IMR-90 (cell line): ENCODE measurements at places on chromosomes 4 and X.
A peak's percentile ranks its signal among the peaks of the same experiment; 100 is the strongest.

GRCh38 chr4:143355540-143356217 is 19.0 kb downstream of the GAB1 start:
- DNase-seq = peak; percentile 48

DNA sequence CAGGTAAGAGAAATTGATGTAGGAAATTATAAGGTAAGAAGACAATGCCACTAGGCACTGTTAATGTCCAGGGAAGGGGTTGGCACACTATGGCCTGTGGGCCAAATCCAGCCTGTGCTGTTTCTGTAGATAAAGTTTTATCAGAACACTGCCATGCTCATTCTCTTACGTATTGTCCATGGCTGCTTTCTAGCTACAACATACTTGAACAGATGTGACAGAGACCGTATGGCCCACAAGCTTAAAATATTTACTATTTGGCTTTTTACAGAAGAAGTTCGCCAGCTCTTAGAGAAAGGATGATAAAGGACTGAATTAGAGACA is 168.0 kb downstream of the CDS1 start:
- no peak for DNase-seq

DNA sequence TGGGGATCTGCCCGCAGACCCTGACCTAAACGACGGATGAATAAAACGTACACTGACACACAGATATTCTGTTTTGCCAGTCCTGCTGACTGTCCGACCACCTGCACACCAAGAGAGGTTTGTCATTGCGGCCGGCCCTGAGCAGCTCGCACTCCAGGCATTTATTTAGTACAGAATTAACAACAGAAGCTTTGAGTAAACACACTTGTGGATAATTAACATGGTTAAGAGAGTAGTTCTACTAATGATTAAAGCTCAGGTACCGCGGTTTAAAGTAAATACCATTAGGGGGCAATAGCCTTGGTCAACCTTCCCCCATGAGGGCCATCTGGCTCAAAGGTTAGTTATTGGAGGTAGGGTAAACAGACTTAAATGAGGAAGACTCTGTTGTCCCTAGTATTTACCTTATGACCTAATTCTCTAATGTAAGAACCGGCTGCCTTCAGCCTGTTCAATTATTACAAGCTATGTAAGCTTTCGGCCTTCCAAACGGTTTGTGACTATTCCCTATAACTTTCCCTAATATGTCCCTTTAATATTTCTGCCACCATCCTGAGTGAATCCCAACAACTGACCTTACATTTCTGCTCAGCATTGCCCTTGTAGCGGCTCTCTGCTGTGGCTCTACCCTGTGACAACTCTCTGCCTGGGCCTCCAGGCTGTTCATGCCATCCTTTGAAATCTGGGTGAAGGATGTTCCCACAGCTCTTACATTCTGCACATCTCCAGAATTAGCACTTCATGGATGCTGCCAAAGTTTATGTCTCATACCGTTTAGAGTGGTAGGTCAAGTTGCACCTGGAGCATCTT is 46.9 kb upstream of the SYTL5 start:
- DNase-seq = no peak

- DNase-seq = peak; percentile 87
Measured at GRCh38 chr4:54879576-54879975, 221.8 kb downstream of the KIT start.

- DNase-seq = peak; percentile 50
Measured at GRCh38 chrX:68693481-68694434, 46.3 kb downstream of the STARD8 start.

DNA sequence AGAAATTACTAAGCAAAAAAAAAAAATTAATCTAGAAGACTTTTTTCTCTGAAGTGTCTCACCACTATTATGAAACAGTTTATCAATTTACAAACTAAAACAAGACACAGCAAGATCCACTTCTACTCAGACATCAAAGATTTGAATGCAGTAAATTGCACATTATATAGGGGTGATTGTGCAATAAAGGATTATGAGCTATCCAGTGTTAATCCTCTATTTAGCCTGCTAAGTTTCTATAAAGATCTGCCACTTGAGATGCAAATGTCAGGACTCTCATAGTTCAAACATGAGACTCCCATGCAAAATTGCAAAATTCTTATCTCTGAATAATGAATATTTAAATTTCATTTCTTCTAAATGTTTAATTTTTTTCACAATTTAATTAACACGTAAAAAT is 2.2 kb downstream of the TECRL start:
- no peak for DNase-seq

- no peak for DNase-seq
Measured at GRCh38 chrX:154040863-154041262, 21.2 kb upstream of the IRAK1 start.

DNA sequence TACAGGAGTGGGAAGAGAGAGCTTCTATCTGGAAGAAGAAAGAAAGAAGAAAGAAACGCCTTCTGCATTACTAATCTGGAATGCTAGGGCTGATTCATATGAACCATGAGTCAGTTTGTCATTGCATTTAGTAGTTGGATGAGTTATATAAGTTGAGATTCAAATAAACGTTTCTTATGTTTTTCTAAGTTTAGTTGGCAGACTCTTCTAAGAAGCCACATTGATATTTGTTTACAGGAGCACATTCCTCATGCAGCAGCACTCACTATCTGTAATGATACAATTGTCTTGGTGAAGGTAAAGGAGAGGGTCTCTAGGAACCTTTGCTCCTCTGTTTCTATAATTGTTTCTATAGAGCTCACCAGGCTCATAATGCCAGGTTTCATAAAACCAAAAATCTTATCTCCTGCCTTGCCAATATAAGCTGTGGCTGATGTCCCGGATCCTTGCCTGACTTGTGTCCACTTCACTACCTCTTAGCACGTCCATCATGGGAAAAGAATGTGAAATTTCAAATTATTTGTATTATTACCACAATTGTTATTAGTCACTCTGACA is 39.5 kb downstream of the HOPX start:
- DNase-seq = peak; percentile 98

DNA sequence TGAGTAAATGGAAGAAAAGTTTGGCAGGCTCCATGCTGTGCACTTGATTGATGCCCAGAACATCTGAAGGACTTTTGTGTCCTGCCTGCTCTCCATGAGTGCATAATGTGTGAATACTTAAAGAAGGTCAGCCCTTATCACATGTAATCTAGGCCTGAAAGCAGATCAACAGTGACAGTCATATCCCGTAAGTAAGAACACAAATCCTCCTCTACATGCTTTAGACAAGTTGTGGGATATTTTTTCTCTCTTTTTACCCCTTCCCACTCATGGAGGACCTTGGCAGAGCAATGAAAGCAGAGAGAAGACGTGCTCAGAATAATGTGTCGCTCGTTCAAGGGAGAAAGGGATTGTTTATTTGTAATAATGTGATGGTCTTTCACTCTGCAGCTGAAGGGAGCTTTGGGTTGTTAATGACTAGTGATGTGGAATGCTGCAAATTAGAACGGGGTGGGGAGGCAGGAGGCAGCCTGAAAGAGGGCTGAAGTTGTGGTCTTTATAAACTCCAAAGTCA is 286.6 kb downstream of the BMPR1B start:
- DNase-seq = no peak

DNA sequence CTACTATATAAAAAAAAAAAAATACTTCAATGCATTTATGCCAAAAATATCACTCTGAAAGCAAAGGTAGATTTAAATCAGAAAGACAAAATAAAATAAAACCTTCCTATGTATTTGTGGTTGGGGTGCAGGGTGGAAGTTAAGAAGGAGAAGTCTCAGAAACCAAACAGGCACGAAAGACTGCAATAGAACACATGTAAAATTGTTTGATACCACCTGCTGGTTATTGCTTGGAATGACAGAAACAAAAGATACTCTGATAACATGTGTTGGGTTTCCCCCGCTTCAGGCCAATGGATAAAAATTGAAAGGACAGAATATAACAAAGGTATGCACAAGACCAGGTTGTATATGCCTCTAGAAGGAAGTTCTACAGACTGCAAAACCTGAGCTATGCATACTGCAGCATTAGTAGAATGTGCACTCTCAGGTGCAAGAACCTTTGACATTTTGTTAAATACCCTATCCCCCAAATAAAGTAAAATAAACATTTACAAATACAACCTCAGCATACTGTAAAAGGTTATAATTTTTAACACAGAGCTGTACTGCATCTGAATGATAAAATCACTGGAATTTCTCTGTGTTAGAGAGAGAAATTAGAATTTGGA is 118.8 kb downstream of the GABRA2 start:
- peak; percentile 4 for DNase-seq

- DNase-seq = peak; percentile 49
Measured at GRCh38 chr4:89438102-89438831, 130.7 kb upstream of the GPRIN3 start.

DNA sequence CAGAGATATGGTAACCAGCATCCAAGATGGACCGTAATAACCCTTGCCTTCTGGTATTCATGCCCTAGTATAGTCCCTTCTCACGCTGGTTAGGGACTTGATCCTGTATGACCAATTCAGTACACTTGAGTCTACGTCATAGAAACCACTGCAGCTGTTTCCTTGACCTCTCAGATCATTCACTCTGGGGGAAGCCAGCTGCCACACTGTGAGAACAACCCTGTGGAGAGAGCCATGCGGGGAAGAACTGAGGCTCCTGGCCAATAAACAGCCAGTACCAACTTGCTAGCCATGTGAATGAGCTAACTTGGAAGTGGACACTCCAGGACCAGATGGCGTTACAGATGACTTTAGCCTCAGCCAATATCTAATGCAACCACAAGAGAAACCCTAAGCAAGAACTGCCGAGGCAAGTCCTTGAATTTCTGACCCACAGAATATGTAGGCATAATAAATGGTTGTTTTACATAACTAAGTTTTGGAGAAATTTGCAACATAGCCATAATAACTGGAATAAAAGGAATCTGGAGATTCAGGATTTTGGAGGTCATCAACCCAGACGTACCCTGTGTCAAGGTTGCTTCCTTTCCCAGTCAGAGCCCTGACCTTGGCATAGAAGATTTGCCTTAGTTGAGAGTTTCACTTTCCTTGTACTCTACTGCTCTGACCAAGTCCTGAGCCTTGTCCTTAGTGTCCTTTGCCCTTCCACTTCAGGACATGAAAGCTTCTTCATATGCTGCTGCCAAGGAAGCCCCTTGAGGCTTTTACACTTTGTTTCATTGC is 87.3 kb upstream of the ZNF81 start:
- peak; percentile 61 for DNase-seq

- peak; percentile 64 for DNase-seq
Measured at GRCh38 chrX:46796574-46797191, 37.8 kb upstream of the SLC9A7 start.

- DNase-seq = peak; percentile 21
Measured at GRCh38 chr4:68416591-68416990, 30.7 kb upstream of the TMPRSS11E start.

DNA sequence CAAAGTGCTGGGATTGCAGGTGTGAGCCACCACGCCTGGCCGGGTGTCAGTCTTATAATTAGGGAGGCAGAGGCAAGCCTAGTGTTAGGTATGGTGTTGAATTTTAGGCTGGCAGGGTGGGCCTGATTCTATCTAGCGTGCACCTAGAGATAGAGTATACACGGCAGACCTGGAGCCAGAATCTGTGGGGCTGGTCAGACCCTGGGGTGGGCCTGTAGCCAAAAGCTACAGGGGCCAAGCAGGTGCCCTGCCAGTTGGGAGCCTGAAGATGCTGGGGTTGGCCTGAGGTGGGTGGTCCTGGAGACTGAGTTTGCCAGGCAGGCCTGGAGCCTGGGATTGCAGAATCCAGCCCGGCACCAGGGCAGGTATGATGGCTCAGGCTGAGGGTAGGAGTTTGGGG is 1580.3 kb downstream of the ARAP2 start:
- no peak for DNase-seq

DNA sequence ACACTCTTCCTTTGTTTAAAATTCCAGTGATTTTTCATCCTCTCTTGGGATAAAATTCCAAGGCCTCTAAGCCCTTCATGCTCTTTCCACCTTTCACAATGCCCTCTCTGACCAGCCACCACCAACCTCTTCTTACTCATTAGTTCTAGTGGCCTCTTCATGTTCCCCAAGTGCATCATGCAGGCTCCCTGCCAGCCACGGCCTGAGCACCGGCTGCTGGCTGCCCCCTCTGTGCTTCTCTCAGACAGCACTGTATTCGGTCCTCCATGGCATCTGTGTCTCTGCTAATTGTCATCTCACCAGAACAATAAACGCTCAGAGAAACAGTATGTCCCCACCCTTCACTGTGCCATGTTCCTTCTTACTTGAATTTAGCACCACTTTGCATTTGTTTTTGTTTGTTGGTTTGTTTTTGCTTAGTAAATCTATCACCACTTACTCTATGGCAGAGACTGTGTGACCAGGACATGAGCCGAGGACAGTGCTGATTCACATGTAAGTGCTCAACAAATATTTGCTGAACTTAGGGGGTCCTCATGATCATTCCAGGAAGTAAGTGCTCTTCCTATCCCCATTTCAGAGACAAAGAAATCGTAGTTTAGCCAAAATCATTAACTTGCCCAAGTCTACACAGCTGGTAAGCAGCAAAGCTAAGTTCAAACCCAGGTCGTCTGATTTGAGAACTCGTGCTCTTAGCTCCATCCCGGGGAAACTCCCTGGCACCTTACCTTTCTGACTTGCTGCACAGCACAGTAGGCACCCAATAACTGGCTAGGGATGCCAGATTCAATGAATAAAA is 77.1 kb upstream of the UCP1 start:
- DNase-seq = peak; percentile 18

- peak; percentile 23 for DNase-seq
Measured at GRCh38 chr4:179307297-179308136, 1865.3 kb upstream of the AGA start.

- DNase-seq = no peak
Measured at GRCh38 chrX:107451731-107452130, 2.3 kb downstream of the FRMPD3 start.

GRCh38 chr4:184824776-184825084 is 1.0 kb downstream of the ACSL1 start:
- DNase-seq = no peak

- peak; percentile 86 for DNase-seq
Measured at GRCh38 chrX:12360383-12360782, 222.1 kb downstream of the FRMPD4 start.

DNA sequence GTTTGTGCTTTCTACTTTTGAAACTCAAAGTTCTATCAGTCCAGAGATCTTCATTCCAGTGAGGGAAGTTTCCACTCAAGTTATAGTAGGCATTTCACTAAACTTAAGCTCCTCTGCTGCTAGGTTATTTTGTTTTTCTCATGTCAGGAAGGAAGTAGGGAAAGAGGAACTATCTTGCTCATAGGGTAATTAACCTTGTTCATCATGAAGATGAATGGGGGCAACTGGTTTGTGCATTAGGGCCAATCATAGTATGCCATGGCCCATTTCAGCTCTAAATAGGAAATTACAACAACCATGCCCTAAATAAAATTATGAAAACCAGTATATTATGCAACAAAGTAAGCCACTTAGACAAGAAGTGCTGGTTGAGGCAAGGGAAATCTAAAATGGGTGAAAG is 804.7 kb upstream of the NDST4 start:
- no peak for DNase-seq
